ENCODE measurements at places on chromosomes 12 and 14.

DNA sequence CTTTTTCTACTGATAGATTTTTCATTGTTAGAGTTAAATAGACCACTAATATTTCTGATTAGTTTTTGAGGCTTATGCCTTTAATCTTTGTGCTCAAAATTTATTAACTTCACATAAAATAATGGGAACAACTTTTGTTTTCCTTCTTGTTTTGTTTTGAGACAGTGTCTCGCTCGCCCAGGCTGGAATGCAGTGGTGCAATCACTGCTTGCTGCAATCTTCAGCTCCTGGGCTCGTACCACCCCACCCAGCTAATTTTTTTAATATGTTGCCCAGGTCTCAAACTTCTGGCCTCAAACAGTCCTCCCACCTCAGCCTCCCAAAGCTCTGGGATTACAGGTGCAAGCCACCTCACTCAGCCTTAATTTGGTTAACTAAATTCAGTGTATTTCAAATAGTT, 16.8 kb downstream of the SCFD1 start:
- no peak for DNase-seq

GRCh38 chr12:109053382-109054123, 1.2 kb downstream of the USP30 start:
- no peak for DNase-seq

- DNase-seq = peak; percentile 73
These were observed 226.8 kb downstream of the FBXL14 start for GRCh38 chr12:1367331-1368291.

- DNase-seq = no peak
These were observed 91.0 kb downstream of the RBM19 start for GRCh38 chr12:113874999-113875561.

- DNase-seq = no peak
These were observed 28.2 kb downstream of the TTC7B start for GRCh38 chr14:90788031-90788430.

DNA sequence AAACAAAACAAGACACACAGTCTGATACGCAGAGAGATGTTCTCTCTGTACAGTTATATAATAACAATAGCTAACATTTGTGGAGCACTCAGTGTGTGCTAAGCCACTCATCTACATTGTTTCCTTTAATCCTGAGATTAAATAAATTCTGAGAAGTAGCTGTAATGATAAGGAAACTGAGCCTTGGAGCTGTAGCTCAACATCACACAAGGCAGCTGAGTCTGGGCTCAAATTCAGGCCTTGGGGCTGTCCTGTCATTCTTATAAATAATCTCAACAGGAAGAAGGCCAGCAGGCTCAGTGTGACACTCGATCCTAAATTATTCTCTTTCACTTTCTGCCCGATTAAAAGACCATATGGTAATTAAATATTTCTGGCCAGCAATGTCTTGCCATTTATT, 24.5 kb downstream of the CDKN1B start:
- DNase-seq = no peak

- DNase-seq = peak; percentile 55
These were observed 286.6 kb upstream of the RGS6 start for GRCh38 chr14:71645656-71646055.

- DNase-seq = no peak
These were observed 19.5 kb downstream of the TTC9 start for GRCh38 chr14:70660967-70661893.

DNA sequence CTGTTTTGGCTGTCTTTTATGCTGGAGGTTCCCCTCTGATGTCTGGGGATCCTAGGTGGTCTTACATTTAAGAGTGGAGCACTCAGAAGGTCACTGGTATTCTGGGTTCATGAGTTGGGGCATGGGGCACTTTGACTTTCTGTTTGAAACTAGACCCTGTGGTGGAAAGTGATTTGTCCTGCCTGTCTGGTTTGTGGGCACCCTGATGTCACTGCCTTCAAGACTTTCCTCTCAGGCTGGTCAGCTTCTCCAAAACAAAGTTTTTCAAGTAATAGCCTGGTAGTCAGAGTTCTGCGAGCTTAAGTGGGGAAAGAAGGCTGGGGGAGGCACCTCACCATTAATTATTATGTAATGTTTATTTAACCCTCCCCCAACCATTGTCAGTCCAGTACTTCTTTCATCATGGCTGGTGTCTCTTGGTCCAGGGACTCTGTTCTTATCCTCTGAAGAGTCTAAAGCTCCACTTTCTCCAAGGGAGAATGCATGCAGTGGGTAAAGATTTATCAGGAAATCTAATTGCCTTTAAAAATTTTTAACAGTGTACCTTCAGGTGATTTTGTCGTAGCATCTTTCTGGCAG, 35.3 kb downstream of the ZC3H14 start:
- DNase-seq = no peak

DNA sequence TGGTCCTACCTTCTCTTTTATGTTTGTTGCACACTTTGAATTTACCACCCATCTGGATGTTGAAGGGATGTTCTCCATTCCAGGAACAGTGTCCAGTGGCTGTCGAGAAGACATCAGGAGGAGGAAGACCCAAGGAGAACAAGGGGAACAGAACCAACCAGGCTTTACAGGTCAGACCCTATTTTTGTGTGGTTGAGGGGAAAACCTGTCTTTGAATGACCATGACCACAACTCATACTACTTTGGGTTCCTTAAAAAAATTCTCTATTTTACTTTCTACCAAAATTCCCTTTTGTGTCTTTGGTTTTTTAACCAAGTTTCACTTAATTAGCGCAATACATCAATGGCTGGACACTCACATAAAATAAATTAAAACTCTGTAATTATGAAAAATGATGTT, 78.7 kb downstream of the PLXNC1 start:
- DNase-seq = no peak

DNA sequence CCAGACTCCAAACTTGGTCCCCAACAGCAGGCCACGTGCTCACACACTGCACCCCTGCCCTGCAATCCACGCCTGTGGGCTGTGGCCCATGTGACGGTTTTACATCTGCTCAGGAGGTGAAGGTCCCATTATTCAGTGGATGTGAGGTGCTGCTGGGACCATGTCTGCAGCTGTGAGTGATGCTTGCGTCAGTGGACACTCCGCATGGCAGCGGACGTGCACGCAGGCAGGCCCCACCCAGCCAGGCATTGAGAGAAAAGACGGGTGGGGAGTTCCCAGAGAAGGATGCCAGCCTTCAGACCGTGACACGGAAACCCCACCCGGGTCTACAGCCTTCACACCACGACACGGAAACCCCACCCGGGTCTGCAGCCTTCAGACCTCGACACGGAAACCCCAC, 67.6 kb downstream of the NOC4L start:
- DNase-seq = no peak

DNA sequence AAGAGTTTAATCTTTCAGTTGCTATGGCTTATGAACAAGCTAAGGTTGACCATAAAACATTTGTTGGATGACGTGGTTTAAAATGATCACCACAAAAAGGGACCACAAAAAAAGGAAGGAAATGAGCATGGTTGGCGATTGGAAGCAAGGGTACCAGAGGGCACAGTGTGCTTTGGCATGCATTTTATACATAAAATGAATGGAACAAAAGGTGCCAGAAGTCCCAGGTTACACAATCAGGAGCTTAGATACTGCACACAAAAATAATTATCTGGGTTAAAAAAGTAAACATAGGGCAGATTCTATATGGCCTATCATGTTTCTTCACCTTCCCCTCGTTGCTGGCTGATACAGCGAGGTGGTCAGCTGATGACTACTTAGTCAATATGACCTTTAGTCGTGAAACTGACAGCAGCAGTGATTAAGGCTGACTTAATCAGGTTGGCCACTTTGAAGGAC, 50.7 kb downstream of the ZC3H14 start:
- peak; percentile 41 for DNase-seq

DNA sequence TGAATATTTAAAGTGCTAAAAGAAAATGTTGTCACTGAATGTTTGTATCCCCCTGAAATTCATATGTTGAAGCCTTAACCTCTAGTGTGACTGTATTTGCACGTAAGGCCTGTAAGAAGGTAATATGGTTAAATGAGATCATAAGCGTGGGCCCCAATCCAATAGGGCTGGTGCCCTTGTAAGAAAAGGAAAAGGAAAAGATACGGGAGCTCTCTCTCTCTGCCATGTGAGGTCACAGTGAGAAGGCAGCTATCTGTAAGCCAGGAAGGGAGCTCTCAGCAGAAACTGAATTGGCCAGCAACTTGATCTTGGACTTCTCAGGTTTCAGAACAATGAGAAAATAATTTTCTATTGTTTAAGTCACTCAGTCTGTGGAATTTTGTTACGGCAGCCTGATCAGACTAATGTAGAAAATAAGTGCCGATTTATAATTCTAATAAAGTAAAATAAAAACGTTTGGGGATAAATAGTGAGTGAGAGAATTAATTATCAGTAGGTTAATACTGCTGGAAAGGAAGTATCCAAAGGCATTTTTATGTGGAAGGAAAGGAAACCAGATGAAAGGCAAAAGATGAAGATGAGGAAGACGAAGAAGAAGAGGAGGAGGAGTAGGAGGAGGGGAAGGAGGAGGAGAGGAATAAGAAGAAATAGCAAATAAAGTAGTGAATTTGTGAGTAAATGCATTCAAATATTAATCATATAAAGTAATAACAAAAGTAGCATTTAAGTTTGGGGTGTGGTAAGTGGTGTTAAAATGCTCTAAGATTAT, 188.5 kb upstream of the KRR1 start:
- peak; percentile 44 for DNase-seq

DNA sequence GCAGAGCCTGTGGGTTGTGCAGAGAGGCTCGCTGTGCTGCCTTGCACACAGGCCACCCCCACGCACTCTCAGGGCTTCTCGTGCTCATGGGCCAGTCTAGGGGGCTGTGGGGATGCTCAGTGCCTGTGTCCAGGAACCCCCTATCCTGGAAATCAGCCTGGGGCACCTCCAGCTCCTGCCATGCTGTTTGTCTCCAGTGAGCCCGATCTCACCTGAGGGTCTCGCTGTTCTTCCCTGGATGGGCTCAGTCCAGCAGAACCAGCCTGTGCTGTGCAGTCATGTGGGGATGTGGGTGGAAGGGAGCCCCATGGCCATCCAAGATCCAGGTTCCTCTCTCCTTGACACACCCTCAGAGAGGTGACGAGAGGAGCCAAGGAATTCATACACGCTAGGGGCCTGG, 26.7 kb downstream of the SERPINA1 start:
- DNase-seq = no peak

DNA sequence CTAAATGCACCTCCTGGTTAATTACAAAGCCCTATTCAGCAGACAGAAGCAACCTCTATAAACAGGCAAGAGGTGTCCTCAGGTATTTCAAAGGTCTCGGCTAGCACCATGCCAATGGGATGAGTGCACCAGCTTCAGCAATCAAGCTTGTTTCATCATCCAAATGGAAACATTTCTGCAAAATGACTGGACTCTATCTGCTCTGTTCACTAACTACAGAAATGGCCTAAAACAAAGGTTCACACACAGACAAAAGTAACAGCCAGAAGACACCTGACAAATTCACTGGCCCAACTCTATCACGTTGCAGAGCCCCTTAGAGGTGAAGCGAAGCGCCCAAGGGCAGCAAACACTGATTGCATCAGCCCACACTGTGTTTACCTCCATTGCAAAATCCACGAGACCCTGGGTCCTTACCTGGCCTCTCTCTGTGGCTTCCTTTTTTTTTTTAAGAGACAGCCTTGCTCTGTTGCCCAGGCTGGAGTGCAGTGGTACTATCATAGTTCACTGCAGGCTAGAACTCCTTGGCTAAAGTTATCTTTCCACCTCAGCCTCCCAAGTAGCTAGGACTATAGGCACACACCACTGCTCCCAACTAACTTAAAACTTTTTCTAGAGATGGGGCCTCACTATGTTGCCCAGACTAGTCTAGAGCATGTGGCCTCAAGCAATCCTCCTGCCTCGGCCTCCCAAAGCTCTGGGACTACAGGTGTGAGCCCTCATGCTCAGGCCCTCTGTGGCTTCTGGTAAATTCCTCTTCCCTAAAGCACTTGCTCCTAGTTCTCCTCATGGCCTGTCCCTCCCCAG, 8.5 kb upstream of the SYNE3 start:
- peak; percentile 67 for DNase-seq

DNA sequence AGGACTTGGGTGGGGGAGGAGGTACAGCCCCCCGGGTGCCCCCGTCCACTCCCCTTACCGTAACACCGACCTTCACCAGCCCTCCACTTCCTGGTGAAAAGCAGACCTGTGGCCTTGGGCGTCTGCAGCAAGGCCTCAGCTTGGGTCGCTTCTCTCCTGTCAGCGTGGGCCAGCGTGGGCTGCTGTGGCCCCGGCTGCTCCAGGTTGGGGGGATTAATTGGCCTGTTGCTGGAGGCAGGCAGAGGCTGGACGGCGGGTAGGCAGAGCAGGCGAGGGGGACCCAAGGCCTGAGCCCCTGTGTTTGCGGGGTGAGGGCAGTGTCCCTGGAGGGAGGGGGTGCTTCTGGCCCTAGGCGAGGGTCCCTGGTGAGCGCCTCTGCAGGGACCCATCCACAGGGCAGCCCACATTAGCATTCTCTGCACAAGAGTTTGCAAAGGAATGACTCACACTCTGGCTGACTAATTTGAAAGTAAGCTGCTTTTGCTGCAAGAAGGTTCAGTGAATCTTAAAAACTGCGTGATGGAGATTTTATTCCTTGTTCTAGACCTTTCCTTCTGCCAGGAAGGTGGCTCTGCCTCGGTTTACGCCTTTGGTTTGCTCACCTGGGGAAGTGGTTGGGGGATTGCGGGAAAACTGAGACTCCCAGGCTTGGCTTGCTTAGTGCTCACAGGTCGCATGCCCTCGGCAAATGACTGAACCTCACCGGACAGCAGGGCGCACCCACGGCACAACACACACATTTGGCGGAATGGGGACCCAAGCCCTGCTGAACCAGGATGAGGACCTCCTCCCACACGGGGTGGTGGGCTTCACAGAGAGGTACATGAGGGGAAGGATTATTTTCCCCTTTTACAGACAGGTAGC, 37.9 kb upstream of the DLK1 start:
- DNase-seq = peak; percentile 72

DNA sequence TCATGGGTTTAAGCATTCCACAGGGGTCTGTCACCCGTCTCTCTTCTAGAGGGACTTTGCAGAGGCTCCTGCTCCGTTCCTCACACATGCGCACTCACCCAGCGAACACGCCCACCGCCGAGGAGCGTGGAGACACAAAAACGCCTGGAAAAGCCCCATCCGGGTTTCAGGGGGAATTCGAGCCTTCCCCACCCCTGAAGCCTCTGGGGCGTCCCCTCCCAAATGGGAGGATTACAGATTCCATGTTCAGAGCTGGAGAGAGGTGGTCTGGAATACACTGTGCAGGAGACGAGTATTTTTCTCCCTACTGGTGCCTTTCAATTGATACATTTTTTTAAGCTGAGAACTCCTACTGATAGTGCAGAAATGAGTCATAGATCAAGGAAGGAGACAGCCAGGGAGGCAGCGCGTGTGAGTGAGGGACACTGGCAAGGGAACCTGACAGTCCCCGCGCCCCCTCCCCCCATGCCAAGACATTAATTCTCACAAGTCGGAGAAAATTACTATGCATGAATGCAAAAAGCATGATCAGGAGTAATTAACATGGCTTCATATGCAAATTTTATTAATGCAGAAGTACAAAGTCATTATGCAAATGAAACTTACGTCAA, 36.9 kb downstream of the BCL11B start:
- peak; percentile 71 for DNase-seq

DNA sequence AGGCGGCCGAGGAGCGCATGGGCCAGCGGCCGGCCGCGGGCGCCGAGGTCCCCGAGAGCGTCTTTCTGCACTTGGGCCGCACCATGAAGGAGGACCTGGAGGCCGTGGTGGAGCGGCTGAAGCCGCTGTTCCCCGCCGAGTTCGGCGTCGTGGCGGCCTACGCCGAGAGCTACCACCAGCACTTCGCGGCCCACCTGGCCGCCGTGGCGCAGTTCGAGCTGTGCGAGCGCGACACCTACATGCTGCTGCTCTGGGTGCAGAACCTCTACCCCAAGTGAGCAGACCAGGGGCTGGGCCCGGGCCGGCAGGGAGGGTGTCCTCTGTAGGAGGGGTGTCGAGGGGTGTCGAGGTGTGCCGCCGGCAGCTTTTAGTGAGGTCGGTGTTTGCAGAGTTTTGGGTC, 4.1 kb downstream of the TNFAIP2 start:
- no peak for DNase-seq

GRCh38 chr14:69895109-69895508, 15.9 kb downstream of the SMOC1 start:
- no peak for DNase-seq
